ENCODE measurements at places on chromosomes 2 and 18. TPM values are rescaled to one million over a fixed set of nuclear protein-coding genes. Genes with fewer than 3 reads are reported as not detected.

GRCh38 chr2:216796115-216796840 is 63.6 kb downstream of the TNP1 start:
- no peak overlapping the region for H3K27ac ChIP-seq
- no peaks in the 10 kb centered on the region for H3K27me3 ChIP-seq
- no peaks in the 10 kb centered on the region for H3K36me3 ChIP-seq
- DNase-seq: no peak
- H3K4me1 ChIP-seq: no peaks in the 10 kb centered on the region
- no peak overlapping the region for H3K4me3 ChIP-seq

DNA sequence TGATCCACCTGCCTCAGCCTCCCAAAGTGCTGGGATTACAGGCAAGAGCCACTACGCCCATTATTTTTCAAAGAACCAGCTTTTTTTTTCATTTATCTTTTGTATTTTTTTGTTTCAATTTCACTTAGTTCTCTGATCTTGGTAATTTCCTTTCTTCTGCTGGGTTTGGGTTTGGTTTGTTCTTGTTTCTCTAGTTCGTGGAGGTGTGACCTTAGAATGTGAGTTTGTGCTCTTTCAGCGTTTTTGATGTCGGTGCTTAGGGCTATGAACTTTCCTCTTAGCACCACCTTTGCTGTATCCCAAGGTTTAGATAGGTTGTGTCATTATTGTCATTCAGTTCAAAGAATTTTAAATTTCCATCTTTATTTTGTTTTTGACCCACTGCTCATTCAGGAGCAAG is 86.7 kb upstream of the MSTN start:
- H3K27ac ChIP-seq: no peak overlapping the region
- H3K36me3 ChIP-seq: no peaks in the 10 kb centered on the region
- no peak for DNase-seq
- H3K27me3 ChIP-seq: no peaks in the 10 kb centered on the region
- H3K4me3 ChIP-seq: no peak overlapping the region

DNA sequence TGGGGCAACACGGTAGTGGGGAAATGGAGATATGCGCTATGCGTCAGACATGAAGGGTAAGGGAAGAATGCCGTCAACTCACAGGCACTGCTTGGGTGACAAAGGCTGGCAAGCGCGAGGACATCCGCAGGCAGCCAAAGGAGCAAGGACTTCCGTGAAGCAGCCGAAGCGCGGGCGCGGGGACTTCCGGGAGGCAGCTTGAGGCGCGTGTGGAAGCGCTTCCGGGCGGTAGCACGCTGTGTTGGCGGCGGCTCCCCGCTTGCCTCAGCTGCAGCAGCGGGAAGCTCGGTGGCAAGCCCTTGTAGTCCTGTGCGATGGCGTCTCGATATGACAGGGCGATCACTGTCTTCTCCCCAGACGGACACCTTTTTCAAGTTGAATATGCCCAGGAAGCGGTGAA is at the start of gene PSMA8:
Gene PSMA8, plus strand, starts transcription at position 218 of the 400 bp plus-strand sequence. Its CDS starts 97 bp downstream, at position 315.
- H3K27ac ChIP-seq: peak within 1 kb of the TSS; percentile 57
- no peaks in the 10 kb centered on the region for H3K27me3 ChIP-seq
- H3K4me1 ChIP-seq: no peaks in the 10 kb centered on the region
- DNase-seq: peak; percentile 64
- no peaks in the 10 kb centered on the region for H3K36me3 ChIP-seq

GRCh38 chr18:37019157-37019827 is 190.4 kb downstream of the KIAA1328 start:
- no peak overlapping the region for H3K27ac ChIP-seq
- no peaks in the 10 kb centered on the region for H3K4me1 ChIP-seq
- no peaks in the 10 kb centered on the region for H3K27me3 ChIP-seq
- DNase-seq: no peak
- no peaks in the 10 kb centered on the region for H3K36me3 ChIP-seq

- no peaks in the 10 kb centered on the region for H3K27me3 ChIP-seq
- H3K4me1 ChIP-seq: peaks cover 47% of the 10 kb centered on the region
- no peak overlapping the region for H3K27ac ChIP-seq
Observed at GRCh38 chr18:23226930-23227725, 91.8 kb downstream of the CABLES1 start.

DNA sequence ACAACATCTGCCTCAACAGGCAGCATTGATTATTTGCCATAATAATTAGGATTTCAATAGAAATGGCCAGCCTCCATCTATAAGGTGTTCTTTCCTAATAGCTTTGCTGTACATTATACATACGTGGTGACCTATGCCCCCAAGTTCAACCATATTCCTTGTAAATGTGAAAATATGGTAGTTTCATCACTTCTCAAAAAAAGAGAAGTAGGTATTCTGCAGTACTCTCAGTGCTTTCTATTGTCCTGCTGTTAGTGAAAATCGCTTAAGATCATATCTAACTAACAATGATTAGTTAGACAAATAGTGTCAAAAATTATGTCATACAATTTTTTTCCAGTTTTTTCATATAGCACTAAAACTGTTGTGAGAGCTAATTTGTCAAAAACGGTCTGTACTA is 79.6 kb downstream of the SLC4A10 start:
- no peaks in the 10 kb centered on the region for H3K4me1 ChIP-seq
- no peak overlapping the region for H3K4me3 ChIP-seq
- H3K27me3 ChIP-seq: no peaks in the 10 kb centered on the region
- no peaks in the 10 kb centered on the region for H3K36me3 ChIP-seq
- no peak for DNase-seq

DNA sequence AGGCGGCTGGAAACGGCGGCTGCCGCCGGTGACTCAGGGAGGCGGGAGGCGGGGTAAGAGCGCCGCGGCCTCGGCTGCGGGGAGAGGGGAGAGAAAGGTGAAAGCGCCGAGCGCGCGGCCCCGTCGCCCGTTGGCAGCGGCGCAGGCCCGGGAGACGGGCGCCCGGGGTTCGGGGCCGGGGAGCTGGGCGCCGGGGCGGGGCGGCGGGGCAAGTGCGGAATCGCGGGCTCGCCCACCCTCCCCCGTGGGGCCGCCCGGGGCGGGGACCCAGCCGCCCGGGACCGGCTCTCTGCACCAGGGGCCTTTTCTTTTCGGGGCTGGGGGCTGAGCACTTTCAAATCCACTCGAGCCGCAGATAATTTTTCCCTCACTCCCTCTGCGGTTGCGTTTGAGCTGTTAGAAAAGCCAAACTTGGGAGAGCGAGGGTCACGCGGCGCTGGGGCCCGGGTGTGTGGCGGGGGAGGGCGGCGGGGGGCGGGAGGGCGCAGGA is 266 bp downstream of the KDM3A start:
- peak overlapping the region; percentile 89 for H3K27ac ChIP-seq
- peak overlapping the region; percentile 84 for H3K4me3 ChIP-seq
- no peaks in the 10 kb centered on the region for H3K36me3 ChIP-seq

GRCh38 chr2:45275806-45276205 is 266.6 kb upstream of the SIX2 start:
- H3K36me3 ChIP-seq: no peaks in the 10 kb centered on the region
- H3K4me1 ChIP-seq: no peaks in the 10 kb centered on the region
- H3K4me3 ChIP-seq: no peak overlapping the region
- H3K27me3 ChIP-seq: no peaks in the 10 kb centered on the region
- no peak overlapping the region for H3K27ac ChIP-seq
- no peak for DNase-seq

- DNase-seq: no peak
- no peak overlapping the region for H3K4me3 ChIP-seq
- H3K36me3 ChIP-seq: no peaks in the 10 kb centered on the region
- H3K27me3 ChIP-seq: no peaks in the 10 kb centered on the region
- no peak overlapping the region for H3K27ac ChIP-seq
- H3K4me1 ChIP-seq: no peaks in the 10 kb centered on the region
Observed at GRCh38 chr2:173652311-173652710, 297.6 kb downstream of the CDCA7 start.

DNA sequence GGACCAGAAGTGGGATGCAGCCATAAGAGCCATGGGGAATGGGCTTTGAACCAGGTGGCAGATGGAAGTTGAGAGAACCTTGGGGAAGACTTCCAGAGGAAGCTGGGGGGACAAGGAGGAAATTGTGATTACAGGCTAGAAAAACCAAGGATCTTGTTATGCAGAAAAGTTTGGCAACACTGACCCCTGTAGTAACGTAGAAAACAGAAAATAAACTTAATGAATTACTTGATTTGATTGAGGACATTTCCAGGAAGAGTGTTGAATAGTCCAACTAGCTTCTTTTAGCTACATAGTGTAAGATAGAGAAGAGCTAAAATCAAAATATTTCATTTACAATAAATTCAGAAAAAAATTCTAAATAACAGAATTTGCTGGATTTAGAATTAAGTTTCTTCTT is 91.9 kb upstream of the GPC1 start:
- no peak overlapping the region for H3K27ac ChIP-seq
- no peak overlapping the region for H3K4me3 ChIP-seq
- no peaks in the 10 kb centered on the region for H3K27me3 ChIP-seq
- H3K36me3 ChIP-seq: no peaks in the 10 kb centered on the region

- H3K36me3 ChIP-seq: no peaks in the 10 kb centered on the region
- H3K4me3 ChIP-seq: no peak overlapping the region
- H3K27me3 ChIP-seq: no peaks in the 10 kb centered on the region
- no peak overlapping the region for H3K27ac ChIP-seq
- H3K4me1 ChIP-seq: no peaks in the 10 kb centered on the region
- no peak for DNase-seq
Observed at GRCh38 chr18:79257480-79257879, 138.2 kb upstream of the NFATC1 start.

GRCh38 chr2:186515376-186515775 is 29.3 kb downstream of the ZC3H15 start:
- DNase-seq: no peak
- H3K4me1 ChIP-seq: no peaks in the 10 kb centered on the region
- no peak overlapping the region for H3K4me3 ChIP-seq
- no peak overlapping the region for H3K27ac ChIP-seq

- DNase-seq: no peak
- H3K27me3 ChIP-seq: no peaks in the 10 kb centered on the region
- no peak overlapping the region for H3K4me3 ChIP-seq
- no peaks in the 10 kb centered on the region for H3K4me1 ChIP-seq
- no peaks in the 10 kb centered on the region for H3K36me3 ChIP-seq
- H3K27ac ChIP-seq: no peak overlapping the region
Observed at GRCh38 chr18:62445386-62445917, 77.4 kb upstream of the ZCCHC2 start.

GRCh38 chr2:170156592-170156991 is 21.4 kb upstream of the MYO3B start:
- H3K27me3 ChIP-seq: no peaks in the 10 kb centered on the region
- no peak overlapping the region for H3K4me3 ChIP-seq
- H3K36me3 ChIP-seq: no peaks in the 10 kb centered on the region
- no peak for DNase-seq

- no peak overlapping the region for H3K4me3 ChIP-seq
- no peaks in the 10 kb centered on the region for H3K27me3 ChIP-seq
- peak; percentile 35 for DNase-seq
- peaks cover 9% of the 10 kb centered on the region for H3K36me3 ChIP-seq
Observed at GRCh38 chr18:59357928-59358327, 1.1 kb downstream of the LMAN1 start.

GRCh38 chr2:72205504-72205881 is 57.8 kb upstream of the CYP26B1 start:
- no peaks in the 10 kb centered on the region for H3K27me3 ChIP-seq
- no peak overlapping the region for H3K4me3 ChIP-seq
- H3K27ac ChIP-seq: no peak overlapping the region
- no peaks in the 10 kb centered on the region for H3K36me3 ChIP-seq
- DNase-seq: no peak
- H3K4me1 ChIP-seq: no peaks in the 10 kb centered on the region

DNA sequence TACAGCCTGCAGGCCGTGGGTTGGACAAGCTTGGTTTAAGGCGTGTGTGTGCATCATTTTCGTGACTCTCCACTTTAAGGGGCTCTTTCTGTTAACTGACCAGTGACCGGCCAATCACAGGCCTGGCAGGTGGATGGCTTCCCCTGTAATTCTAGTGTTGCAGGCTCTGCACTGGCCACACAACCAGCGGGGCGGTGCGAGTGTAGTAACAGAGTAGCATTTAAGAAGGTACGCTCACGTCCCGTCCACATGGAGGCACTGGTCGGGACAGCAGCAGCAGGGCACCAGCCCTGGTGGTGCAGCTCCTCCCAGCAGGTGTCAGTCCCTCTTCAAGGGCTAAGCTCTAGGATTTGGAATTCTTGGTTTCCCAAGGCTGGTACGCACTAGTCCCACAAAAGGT is 8.0 kb upstream of the ANO7 start:
- H3K27ac ChIP-seq: no peak overlapping the region
- no peak overlapping the region for H3K4me3 ChIP-seq
- H3K4me1 ChIP-seq: no peaks in the 10 kb centered on the region
- H3K27me3 ChIP-seq: no peaks in the 10 kb centered on the region
- no peaks in the 10 kb centered on the region for H3K36me3 ChIP-seq

DNA sequence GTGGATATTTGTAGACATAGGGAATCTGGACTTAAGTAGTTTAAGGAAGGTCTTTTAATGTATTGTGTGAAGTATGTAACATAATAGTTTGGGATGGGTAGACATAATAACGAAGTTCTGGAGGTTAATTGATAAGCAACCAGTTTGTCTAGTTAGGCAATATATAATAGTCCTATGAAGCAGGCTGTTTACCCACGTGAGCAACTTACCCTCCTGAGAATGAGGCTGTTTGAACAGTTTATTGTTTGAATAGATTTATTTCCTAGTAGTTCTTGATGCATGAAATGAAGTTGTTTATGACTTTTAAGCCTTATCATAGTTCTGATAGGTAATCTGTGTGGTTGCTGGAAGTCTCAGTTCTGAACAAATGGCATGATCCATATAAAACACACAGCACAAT is 361.5 kb downstream of the GALNT13 start:
- no peak for DNase-seq
- no peaks in the 10 kb centered on the region for H3K36me3 ChIP-seq
- no peak overlapping the region for H3K27ac ChIP-seq
- no peak overlapping the region for H3K4me3 ChIP-seq
- H3K27me3 ChIP-seq: no peaks in the 10 kb centered on the region

GRCh38 chr18:71370671-71371445 is 1082.0 kb downstream of the SOCS6 start:
- DNase-seq: no peak
- no peak overlapping the region for H3K27ac ChIP-seq
- no peaks in the 10 kb centered on the region for H3K27me3 ChIP-seq
- no peaks in the 10 kb centered on the region for H3K36me3 ChIP-seq

GRCh38 chr2:155913356-155913755 is 419.2 kb downstream of the NR4A2 start:
- no peak for DNase-seq
- H3K27ac ChIP-seq: no peak overlapping the region
- no peaks in the 10 kb centered on the region for H3K4me1 ChIP-seq
- H3K4me3 ChIP-seq: no peak overlapping the region
- no peaks in the 10 kb centered on the region for H3K36me3 ChIP-seq
- no peaks in the 10 kb centered on the region for H3K27me3 ChIP-seq

CHCHD5 gene
- 19.9 TPM for total RNA-seq

METAP1D gene
- total RNA-seq: 8.9 TPM

TMEM169 gene
- 1.2 TPM for total RNA-seq

RNF152 gene
- total RNA-seq: 0.49 TPM

CNTNAP5 gene
- not detected for total RNA-seq

KLHL30 gene
- total RNA-seq: 0.12 TPM

ELP2 gene
- total RNA-seq: 137 TPM

QPCT gene
- 2.1 TPM for total RNA-seq

CCDC178 gene
- total RNA-seq: not detected

SERPINB4 gene
- total RNA-seq: not detected

RAB17 gene
- total RNA-seq: not detected

All from B cell (primary cell).